NCI-H2029 treated with DMSO at 0.1 percent for 48 hours (cell line): ENCODE measurements at places on chromosomes 3 and 15.

- no peak for DNase-seq
Observed at GRCh38 chr3:69085833-69086722, 1.3 kb downstream of the ARL6IP5 start.

- no peak for DNase-seq
Observed at GRCh38 chr15:39455471-39455991, 125.3 kb upstream of the THBS1 start.

- no peak for DNase-seq
Observed at GRCh38 chr3:58874795-58875194, 175.0 kb downstream of the CFAP20DC start.

DNA sequence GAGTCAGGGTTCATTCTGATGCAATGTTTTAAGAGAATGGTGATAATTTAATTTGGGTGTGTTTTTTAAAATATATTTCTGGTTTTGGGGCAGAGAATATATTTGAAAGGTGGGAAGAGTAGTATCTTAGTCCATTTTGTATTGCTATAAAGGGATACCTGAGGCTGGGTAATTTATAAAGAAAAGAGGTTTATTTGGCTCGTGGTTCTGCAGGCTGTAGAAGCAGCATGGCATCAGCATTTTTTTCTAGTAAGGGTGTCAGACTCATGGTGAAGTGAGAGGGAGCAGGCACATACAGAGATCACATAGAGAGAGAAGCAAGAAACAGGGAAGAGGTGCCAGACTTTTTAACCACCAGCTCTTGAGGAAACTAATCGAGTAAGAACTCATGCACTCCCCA, 152.7 kb downstream of the SHOX2 start:
- DNase-seq, result no peak

- DNase-seq, result no peak
Observed at GRCh38 chr3:115990669-115991068, 367.4 kb downstream of the GAP43 start.

- no peak for DNase-seq
Observed at GRCh38 chr15:90677807-90678790, 39.0 kb upstream of the BLM start.

DNA sequence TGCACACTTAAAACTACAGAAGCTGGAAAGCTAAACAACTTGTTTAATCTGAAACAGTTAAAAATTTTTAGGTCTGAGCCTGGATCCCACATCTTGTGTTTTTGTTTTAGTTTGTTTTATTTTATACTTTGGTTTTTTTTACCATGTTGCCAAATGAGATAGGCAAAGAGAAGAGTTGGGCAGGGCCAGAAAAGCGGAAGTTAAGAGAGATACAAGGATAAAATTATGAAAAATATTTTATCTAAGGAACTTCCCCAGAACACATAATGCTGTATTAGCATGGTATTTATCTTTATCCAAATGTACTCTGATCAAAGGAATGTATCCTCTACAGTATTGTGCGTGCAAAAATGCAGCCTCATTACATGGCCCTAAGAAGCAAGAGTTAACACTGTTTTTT, 50.7 kb downstream of the PROS1 start:
- DNase-seq, result no peak

- no peak for DNase-seq
Observed at GRCh38 chr15:90009301-90010022, 8.3 kb downstream of the ZNF710 start.

- no peak for DNase-seq
Observed at GRCh38 chr15:65212097-65212496, 824 bp upstream of the CILP start.

GRCh38 chr3:65524584-65524983, 514.1 kb downstream of the MAGI1 start:
- DNase-seq, result no peak

DNA sequence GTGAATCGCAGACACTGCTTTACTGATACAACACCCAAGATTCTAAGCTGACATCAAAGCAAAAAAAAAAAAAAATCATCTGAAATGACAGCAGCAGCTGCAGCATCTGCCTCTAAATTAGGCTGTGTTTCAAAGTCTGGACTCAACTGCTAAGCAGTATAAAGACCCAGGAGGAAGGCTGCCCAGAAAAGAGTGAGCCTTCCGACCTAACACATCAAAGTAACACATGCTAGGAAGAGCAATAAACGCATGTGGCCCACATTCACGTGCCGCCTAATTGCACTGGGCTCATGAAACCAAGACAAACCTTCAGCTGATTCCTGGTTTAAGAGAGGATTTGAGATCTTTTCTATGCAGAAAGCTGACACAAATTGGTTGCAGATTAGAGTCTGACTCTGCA, 317.1 kb downstream of the ZIC4 start:
- no peak for DNase-seq

DNA sequence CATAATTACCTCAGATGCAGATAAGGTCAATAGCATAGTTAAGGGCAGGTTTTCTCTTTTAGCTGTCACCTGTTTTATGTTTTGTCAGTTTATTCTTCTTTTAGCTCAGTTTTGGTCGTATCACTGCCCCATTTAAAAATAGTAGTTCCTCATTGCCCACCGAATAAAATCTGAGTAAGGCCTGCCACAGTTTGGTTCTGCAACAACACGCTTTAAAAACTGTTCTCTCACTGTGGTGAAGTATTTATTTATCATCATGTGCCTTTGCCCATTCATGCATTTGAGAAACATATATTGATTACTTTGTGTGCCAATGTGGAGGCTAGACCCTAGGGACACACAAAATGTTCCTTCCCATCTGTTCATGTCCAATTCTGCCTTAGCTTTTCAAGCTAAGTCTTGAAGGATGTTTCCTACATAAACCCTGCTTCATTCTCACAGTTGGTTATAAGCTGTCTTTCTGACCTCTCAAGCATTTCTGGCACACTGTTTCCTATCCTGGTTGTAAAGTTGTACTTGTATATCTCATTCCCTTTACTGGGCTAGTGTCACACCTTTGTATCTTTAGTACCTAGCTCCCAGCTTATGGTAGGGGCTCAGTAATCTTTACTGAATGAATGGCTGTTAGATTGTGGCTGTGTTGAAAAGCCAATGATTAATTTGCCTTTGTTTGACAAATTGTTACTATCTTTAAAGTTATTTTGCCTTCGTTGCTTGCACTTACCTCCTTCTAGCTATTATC, 23.9 kb downstream of the AKAP13 start:
- no peak for DNase-seq

GRCh38 chr3:87436781-87437543, 160.6 kb upstream of the POU1F1 start:
- DNase-seq, result no peak

DNA sequence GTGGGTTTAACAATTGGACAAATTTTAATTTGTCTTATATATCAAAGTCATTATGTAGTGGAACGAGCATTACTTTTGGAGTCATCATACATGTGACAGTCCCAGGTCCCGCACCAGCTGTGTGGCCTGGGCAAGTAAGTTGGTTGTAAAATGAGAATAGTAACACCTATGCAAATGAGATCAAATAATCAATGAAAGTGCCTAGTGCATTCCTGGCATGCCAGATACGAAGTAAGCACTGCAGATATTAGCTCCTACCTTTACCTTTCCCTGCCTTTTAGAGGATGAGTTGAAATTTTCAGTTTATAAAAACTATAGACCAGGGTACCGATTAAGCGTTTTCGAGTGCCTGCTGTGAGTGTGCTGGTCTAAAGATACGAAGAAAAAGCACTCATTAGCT, 134.1 kb downstream of the LRIG1 start:
- DNase-seq, result no peak

GRCh38 chr3:67783281-67784250, 129.2 kb upstream of the SUCLG2 start:
- DNase-seq, result no peak

DNA sequence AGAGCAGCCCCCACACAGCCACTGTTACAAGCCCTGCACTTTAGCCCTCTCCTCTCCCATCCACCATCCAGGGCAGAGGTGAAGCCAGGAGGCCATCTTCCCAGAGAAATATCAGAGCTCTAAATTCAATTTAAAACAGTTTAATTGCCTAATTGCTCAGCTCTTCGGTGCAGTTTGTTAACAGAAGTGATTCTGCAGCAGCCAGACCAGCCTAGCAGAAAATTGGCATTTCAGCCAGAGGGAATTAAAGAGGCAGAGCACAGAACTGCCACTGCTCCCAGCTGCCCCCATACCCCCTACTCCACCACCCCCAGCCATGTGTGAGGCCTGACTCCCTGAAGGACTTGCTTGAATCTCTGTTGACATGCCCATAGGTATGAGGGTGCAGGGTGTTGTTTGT, 38.5 kb downstream of the TPRA1 start:
- no peak for DNase-seq

- no peak for DNase-seq
Observed at GRCh38 chr3:16101295-16102186, 72.9 kb upstream of the GALNT15 start.

DNA sequence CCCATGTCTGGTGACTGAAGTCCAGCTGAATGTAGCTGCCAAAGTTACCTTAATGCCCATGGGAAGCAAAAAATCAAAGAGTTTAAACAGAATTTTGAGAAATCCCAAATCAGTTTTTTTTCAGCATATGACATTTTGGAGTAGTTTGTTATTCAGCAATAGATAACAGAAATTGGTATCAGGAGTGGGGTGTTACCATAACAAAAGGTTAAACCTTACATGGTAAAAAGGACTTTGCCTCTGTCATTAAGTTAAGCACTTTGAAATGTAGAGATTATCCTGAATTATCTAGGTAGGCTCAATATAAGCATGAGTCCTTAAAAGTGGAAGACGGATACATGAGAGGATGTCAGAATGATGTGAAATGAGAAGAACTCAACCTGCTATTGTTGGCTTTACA, 32.1 kb downstream of the DTWD1 start:
- DNase-seq, result no peak

DNA sequence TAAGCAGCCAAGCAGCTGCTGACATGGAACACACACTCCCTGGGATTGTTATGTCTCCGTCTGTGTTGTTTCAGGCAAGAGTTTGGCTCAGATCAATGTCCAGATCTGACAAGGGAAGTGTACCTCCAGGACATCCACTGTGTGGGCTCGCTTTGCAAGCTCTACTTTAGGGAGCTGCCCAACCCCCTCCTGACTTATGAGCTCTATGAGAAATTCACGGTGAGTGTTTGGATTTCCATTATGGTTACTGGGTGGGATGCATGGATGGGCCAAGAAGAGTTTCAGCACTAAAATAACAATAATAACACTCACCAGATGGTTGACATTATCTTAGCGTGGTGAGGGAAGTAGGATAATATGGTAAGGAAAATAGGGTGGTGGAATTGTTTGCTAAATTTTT, 74.1 kb downstream of the ARHGAP31 start:
- DNase-seq, result no peak

GRCh38 chr3:125052624-125053303, 3.0 kb downstream of the HEG1 start:
- DNase-seq, result peak; percentile 5

- DNase-seq, result no peak
Observed at GRCh38 chr3:14307656-14308302, 94.6 kb upstream of the SLC6A6 start.

DNA sequence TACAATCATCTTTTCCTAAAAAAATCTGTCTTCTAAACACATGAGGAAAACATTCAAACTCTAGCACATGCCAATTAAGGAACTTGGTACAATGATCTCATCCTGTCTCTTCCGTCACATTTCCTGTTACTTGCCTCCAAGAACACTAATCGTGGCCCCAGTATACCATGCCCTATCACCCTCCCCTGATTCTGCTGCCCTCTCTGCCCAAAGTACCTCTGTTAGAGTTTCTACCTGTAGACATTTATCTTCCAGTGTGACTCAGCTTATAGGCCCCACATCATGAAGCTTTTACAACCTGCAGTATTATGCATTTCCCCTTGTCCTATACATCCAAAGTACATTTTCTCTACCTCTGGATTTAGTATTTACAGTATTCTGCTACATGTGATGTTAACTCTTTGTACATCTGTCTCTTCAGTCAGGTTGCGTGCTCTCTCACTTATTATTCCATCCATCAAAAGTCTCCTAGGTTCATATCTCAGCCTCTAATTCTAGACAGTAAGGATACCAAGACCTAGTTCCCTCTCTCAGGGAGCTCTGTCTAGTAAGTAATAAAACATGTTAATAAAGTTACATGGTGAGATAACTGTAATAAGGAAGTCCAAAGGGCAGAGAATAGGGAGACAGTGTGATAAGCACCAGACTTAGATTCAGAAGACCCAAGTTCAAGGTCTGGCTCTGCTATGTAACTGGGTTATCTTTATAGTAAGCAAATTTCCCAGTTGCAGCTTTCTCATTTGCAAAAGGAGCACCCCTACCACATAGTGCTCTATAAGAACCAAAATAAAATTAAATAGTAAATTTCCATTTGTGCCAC, 8.9 kb upstream of the SEMA6D start:
- no peak for DNase-seq

DNA sequence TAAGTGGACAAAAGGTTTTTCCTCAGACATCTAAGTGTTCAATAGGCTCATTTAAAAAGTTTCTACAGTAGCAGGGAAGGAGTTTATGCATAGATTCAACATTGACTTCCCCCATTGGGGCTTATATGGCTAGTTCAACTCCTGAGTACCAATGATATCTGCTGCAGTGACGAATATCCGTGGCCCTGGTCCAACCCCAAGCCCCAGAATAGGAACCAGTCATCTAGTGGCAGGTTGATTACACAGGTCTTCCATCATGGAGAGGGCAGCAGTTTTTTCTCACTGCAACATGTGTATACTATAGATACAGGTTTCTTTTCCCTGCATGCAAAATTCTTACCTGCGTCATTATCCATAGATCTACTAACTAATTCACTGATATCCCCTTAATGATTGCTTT, 45.8 kb upstream of the KPNA4 start:
- DNase-seq, result no peak

GRCh38 chr3:50167841-50168209, 12.7 kb downstream of the SEMA3F start:
- DNase-seq, result no peak

DNA sequence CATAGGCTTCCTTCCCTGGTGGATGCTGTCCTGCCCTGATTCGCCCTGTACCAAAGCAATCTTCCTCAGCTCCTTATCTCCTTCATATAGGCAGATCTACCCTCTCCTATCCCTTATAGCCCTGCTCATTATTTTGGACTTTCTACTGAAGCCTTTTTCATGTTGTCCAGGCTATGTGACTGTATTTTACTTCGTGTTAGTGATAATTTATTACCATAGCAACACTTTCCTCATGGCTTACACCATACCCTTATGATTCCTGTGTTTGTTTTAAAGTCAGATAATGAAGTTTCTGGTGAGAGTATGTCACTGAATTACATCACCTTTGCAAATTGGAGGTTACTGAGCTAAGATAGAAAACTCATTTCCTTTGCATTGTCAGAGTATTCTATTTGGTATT, 352.6 kb downstream of the NLGN1 start:
- DNase-seq, result no peak

DNA sequence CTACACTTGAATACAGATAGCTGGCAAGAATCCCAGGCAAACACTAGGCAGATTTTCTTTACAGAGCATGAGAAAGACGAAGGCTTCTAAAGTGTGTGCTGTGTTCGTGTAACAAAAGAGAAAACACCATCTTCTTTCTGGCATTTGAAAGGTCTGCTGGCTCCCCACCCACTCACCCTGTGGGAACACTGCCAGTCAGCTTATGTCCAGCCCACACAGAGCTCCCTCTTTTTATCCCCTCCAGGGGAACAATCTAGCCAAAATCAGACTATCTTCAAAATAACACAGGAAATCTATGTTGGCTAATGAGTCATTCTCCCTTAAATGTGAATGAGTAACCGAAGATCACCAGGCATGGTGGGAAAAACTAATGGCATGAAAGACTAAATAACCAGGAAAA, 45.6 kb upstream of the PAQR5 start:
- DNase-seq, result peak; percentile 29

- no peak for DNase-seq
Observed at GRCh38 chr3:147713234-147714133, 304.3 kb downstream of the ZIC1 start.
